ENCODE measurements at places on chromosomes 1 and 21.

- peak; percentile 79 for DNase-seq
These were observed at the start of gene FALEC for GRCh38 chr1:150515328-150516049. FALEC (plus strand) TSS chr1:150515752.

- DNase-seq, result no peak
These were observed 36.0 kb downstream of the KRTAP10-1 start for GRCh38 chr21:44503901-44504399.

- no peak for DNase-seq
These were observed 218.2 kb downstream of the NRIP1 start for GRCh38 chr21:14846621-14847020.

DNA sequence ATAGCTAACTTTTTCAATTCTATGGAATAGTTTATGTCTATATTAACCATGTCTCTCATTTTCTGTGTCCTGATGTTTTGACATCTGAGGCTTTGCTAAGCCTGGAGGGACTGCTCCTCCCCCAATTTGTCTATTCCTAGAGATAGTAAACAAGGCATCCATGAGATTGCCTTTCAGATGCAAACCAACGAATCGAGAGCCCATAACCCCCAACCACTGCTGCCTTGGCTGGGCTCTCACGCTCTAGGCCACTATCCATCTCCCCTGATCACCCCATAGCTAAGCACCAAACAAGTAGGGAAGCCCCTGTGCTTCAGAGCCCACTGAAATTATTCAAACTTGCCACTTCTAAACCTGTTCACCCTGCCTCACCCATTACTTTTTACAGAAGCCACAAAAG lies 437.7 kb downstream of the SETD4 start:
- no peak for DNase-seq

DNA sequence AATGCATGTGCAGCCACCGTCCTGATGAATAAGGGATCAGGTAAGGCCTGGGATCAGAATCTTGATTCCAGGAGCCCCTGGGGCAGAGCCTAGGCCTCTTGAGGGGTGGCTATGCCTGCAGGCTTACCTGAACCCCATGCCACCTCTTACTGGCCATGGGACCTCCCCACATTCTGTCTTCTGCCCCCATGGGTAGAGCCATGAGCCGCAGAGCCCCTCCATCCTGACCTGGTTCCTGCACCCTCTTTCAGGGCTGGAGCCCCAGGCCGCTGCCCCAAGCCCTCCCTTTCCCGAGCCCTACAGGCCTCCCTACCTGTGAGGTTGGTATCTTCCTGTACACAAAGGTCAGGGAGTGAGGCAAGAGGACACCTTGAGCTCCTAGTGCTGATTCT lies 120.8 kb downstream of the DMRTB1 start:
- DNase-seq, result no peak

DNA sequence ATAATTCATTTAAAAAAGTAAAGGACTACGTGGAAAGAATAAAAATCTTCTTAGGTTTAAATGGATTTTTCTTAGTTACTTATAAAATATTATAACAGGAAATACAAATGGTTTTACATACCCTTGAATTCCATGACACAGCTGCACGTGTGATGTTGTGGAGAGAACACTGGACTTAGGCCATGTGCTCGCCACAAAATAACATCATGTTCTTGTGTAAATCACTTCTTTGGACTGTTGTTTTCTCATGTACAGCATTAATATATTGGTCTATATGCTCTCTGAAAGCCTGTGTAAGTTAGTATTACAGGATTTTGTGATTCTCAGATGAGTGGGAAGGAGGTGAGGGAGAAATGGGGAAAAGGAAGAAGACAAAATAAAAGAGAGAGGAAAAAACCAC lies 228.2 kb downstream of the DNM3 start:
- no peak for DNase-seq

DNA sequence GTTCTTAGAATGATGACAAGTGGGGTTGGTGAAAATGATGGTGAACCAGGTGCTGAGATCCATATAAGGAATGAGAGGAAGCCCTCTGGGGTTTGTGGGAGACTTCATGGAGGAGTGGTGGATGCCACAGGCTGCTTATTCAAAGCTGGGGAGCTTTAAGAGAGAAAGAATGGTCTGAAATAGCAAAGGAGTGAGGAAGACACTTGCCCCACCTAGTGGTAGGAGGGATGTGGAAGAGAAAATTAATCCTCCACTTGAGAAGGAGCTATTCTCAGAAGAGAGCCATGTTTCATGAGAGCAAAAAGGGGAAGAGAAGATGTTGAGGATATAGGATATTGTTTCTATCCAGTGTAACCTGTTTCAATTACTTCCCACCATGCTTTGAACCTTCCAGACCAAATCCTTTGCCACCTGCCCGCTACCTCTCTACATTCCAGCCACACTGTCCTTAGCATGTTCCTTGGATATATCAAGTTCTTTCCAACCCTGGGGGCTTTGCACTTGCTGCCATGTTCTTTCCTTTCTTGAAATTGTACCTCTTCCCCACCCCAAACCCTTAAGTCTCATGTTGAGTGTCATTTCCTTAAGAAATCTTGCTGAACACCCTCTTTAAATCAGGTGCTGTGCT lies 19.6 kb upstream of the ZNF648 start:
- DNase-seq, result no peak

DNA sequence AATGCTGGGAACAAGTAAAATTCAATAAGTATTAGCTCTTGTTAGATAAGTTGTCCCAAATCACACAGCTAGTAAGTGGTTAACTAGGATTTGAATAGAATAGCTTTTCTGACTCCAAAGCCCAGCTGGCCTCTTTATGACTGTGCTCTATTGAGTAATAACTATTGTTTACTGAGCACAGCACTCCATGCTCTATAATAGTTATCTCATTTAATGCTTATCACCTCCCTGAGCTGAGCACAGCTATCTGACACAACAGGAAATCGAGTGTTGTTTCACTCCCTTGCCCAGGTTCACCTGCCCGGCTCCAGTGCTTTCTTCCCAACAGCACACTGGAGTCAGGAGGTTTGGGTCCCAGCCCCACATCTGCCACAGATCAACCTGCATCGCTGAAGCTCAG lies 38.8 kb upstream of the STMN1 start:
- DNase-seq, result no peak

DNA sequence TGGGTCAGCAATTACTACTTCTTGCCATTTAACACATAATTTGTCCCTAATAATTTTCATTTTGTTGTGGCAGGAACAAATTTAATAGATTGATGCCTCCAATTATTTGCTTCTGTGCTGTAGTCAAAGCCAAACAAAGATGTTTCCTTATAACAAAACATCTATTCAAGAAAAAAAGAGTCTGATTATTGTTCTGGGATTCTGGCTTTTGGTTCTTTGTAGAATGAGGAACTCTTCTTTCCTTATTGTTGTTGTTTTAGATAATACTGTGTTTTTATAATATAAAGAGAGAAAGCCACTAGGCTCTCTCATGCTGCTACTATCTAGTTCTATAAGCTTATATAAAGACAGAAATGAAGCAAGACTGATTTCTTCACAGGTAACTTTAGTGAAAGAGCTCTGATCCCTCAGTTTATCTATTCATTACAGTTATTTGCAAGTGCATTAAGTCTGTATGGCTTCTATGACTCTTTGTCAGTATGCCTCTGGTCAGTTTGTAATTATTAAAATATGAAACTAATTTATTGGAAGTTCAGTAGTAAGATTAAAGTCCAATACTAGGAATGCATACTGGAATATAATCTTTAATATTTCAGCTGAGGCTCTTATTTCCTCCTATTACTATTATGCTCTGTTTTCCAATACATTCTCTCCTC lies 37.4 kb downstream of the PRKACB start:
- DNase-seq, result no peak

GRCh38 chr1:30759718-30760281 lies 2.2 kb upstream of the LAPTM5 start:
- DNase-seq, result no peak

DNA sequence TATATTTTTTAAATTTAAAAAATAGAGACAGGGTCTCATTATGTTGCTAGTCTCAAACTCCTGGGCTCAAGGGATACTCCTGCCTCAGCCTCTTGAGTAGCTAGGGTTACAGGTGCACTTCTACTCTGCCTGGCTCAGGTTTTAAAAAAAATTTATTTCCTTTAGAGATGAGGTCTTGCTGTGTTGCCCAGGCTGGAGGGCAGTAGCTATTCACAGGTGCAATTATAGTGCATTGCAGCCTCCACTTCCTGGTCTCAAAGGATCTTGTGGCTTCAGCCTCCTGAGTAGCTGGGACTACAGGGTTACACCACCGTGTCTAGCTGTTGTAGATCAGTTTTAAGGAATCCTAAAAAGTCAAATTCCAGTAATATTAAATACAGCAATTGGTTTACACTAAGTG lies 5.0 kb downstream of the RNF11 start:
- no peak for DNase-seq

DNA sequence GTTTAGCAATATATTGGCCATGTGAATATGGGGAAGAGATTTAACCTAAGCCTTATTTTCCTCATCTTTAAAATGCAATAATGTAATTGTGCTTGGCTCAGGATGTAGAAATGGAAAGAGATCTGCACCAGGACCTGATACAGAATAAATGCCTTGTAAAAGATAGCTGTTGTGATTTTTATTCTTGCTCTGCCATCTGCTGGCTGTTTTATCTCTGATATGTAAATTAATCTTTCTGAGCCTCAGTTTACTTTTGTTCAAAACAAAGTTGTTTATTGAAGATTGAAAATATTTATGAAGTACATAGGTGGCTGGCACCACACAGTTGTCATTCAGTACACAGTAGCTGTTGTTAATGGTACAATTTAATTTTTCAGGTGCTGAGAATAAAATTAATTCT lies 21.9 kb downstream of the ZYG11B start:
- DNase-seq, result no peak

DNA sequence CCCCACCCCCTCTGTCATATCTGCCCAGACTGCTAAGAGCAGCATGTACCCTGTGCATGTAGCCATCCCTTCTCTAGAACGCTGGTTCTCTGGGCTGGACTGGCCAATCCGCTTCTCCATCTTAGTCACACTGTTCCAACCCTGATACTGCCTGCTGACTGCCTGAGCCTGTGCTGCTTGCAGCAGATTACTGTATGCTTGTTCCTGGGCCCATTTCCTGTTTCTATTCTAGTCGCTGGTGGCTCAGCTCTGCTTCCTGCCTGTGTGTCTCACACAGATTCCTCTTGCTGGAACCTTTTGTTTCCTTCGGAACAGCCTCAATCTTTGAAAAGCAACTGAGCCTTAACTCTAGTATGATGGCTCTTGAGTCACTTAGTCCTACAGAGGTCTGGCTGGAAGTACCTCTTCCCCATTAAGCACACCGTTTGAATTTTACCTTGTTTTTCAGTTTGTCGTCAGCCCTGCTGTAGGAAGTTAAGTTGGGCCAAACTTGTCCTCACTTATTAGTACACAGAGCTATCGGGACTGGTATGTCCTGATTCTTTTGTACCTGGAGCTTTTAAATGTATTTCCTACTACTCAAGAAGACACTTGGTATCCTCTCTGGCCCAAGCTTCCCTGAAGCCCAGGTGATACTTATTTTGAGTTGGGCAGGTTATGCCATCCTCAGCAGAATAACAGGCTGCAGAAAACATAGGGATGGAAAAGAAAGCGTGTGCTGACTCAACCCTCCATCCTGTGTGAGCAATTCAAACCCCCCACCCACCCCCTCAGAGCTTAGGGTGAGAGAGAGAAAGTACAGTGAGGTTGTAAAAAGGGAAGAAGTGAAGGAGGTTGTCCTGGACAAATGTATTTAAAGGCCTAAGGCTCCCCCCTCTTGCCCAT lies 43.4 kb upstream of the PIGV start:
- peak; percentile 73 for DNase-seq

DNA sequence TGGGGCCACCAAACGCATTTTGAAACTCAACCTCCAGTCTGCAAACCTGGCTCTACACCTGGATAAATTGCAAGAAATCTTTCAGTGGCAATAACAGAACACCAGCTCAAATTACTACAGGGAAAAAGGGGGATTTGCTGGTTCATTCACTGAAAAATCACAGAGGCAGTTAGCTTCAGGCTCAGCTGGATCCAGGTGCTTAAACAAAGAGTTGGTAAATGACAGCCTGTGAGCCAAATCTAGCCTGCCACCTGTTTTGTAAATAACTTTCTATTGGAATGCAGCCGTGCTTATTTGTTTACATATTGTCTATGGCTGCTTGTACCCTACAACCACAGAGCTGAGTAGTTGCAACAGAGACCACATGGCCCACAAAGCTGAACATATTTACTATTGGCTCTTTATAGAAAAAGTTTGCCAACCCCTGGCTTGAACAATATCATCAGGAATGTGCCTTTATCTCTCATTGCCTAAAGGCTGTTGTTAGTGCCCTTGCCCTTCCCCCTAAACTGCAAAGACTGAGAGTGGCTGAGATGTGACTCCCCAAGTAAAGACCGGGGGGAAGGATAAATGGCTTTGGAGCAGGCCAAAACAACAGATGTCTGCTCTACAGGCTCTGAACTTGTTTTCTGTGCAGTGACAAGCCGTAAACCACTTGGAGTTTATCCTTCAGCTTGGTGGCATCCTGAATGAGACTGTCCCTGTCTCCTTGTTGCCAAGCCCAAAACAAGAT lies 21.5 kb upstream of the PTPRF start:
- no peak for DNase-seq

- DNase-seq, result no peak
These were observed 115.7 kb upstream of the IPO9 start for GRCh38 chr1:201713086-201713810.

GRCh38 chr1:31032266-31032665 lies 33.3 kb downstream of the PUM1 start:
- DNase-seq, result no peak

DNA sequence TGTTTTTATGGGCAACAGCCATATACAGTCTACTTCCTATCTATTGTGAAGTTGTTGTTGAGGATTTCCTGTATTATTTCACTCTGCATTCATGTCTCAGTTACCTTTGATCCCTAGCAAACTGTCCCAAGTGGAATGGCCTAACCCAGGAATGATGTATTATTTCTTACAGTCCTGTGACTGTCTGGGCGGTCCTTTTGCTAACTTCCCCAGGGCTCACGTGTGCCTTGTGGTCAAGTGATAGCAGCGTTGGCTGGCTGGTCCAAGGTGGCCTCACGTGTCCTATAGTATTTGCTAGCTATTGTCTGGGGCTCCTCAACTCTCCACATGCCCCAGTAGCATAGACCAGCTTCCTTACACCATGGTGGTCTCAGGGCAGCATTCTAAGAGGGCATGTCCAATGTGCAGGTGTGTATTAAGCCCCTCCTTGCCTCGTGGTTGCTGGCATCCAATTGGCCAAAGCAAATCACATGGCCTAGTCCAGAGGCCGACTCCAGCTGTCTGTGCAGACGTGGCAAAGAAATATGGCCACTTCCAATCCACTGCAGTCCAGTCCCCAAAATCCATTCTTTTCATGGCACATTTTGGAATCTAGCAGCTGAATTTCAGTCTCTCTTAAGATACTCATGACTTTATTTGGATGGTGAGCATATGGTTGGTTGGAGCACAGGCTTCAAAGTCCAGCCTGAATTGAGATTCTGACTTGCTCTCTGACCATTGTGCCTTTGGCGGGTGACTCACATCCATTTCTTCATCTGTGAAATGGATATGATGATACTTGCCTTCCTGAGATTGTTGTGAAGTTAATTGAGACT lies 94.1 kb downstream of the GALNT2 start:
- DNase-seq, result no peak
